Fibroblast of skin of right quadriceps (primary cell): ENCODE measurements at places on chromosomes 6 and 20.

GRCh38 chr6:85372188-85372914, 77.5 kb upstream of the NT5E start:
- DNase-seq: peak; percentile 13

GRCh38 chr20:44979090-44979621, 12.8 kb downstream of the STK4 start:
- no peak for DNase-seq

DNA sequence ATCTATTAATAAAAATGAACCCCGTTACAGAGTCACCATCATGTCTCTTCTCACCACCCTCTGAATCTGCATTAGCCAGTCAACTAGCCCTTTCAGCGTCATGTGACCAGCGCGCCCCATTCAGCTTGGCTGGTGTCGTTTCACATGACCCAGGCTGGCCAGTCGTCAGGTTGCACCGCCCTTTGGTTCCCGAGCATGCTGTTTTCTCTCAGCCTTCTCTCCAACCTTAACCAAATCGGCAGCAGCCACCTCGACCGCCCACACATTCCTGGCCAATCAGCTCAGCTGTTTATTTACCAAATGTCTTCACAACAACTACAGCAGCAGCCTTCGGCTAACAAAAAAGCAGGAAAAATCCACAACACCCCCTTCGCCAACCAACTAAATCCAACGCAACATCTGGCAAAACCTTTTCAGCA, 5.6 kb downstream of the SRSF3 start:
- DNase-seq: no peak

GRCh38 chr6:2760882-2761842, 4.0 kb upstream of the WRNIP1 start:
- no peak for DNase-seq

- DNase-seq: no peak
Observed at GRCh38 chr6:137810554-137811120, 56.4 kb upstream of the TNFAIP3 start.

DNA sequence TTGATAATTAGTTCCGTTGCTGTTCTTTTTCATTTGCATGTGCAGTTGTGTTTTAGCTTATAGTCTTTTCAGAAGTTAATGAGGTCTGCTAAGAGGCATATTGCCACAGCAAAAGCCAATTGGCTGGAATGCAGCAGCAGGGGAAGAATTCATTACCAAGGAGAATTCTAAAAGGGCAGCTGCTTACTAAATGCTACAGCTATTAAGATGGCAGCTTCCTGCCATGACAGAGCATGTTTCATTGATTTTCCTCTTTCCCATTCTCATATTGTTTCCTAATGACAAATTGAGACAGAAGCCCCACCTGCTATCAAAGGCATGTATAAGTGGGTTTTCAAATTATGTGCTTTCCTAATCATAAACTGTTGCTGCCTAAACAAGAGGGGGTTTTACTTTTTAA, 66.6 kb downstream of the CLVS2 start:
- no peak for DNase-seq

DNA sequence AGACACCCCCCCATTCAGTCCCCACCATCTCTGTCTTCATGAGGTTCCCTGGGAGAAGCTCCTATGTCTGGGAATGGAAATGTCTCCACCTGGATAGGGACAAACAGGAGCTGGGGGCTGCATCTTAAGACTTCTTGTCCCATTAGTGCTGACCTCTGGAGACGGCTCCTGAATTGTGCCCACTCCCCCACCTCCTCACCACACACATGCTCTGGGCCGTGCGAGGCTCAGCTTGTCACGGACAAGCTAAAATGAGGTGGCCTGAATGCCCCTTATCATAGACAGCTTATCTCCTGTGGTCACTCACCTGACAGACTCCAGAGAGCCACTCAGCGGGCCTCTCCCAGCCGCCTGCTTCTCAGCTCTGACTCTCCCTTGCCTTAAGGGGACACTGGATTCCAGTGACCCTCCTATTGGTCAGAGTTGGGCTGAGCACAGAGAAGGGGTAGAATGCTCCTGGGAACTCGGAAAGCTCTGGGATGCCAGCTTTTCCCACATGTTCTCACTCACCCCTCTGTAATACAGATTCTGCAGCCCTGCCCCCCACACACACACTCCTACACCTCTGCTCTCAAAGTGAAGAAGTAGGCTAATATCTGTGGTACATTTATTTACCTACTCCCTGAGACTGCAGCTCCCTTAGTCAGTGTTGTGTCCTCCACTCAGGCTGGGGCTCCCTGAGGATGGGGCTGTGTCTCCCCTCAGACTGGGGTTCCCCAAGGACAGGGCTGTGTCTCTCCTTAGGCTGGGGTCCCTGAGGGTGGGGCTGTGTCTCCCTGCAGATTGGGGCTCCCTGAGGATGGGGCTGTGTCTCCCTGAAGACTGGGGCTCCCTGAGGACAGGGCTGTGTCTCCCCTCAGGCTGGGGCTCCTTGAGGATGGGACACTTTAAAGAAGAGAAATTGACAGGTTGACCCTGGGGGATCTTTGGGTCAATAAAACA, 167.5 kb downstream of the VEGFA start:
- DNase-seq: no peak

DNA sequence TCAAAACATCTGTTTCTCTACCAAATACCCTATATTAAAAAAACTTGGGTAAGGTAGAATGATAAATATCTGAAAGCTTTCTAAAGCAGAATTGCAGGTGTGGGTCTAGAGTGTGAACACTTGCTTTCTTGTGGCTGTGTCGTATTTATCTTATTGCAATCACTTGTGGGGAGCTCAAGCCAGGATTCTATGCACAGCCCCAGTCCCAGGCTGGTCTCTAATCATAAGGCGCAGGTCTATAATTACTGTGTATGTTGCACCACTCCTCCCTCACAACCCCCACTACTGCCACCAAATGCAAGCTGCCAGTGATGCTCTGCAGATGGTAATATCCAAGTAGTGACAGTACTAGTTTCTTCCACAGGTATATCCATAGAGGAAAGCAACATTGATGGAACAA, 2.2 kb upstream of the E2F3 start:
- no peak for DNase-seq

GRCh38 chr6:11459079-11459610, 78.4 kb upstream of the TMEM170B start:
- DNase-seq: no peak
